Activated CD8-positive, alpha-beta memory T cell treated with anti-CD3 and anti-CD28 coated beads, Interleukin-2, amount 10 ng/mL, durations not matched to agents 7 days and 5 days (primary cell): ENCODE measurements at places on chromosomes 1 and 21.

DNA sequence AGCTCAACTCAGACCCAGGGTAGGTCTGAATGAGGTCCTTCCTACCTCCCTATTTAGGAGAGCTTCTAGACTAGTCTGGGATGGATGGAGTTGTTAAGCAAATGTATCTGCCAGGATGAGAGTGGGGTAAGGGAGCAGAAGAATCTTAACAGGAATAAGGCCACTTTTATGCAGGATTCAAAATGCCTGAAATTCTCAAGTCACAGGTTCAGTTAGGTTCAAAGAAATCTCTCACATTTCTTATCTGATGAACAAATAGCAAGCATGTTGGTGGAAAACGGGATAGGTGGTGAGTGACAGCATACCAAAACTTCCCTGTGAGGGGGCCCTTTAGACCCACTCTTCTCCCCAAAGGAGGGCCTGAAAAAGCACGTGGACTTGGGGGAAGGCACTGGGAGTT is 3.0 kb downstream of the SLAMF9 start:
- no peak for DNase-seq

- DNase-seq: no peak
Observed at GRCh38 chr1:185514311-185514710, 197.3 kb upstream of the IVNS1ABP start.

GRCh38 chr1:12658531-12659453 is 14.9 kb downstream of the AADACL4 start:
- peak; percentile 77 for DNase-seq

DNA sequence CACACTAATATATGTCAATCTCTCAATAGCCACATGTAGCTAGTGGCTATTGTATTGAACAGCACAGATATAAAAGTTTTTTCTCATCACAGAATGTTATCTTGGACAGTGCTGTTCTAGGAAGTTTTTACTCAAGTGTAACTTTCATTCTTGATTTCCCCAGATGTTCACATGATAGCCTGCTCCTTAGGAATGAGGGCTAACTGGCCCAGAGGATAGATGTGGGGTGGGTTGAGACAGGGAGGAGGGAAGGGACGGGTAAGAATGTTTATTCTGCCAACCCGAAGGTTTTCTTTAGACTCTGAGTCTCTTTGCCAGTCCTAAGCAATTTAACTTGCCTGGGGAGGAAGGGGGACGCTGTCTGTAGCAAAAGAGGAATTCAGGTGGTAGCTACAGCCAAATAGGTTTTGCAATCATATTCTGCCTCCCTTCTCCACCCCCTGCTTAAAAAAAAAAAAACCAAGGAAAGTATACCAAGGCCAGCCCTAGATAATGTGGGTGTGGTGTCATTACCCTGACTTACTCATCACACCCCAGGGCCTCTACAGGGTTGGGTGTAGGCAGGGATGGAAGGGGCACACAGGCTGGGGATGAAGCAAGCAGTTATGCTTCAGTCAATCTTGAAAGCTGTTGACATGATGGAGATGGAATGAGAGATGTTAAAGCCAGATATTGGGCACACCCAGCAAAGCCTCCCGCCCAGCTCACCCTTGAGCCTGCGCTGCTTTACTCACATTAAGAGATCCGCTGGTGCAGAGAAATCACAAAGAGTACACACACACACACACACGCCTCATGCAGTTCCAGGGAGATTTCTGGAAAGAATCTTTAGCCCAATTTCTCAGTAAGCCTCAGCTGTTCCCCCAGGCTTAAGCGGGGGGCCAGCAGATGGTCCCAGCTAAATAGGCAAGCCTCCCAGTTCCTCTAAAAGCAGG is 59.9 kb downstream of the PLXNA2 start:
- no peak for DNase-seq

- peak; percentile 39 for DNase-seq
Observed at GRCh38 chr1:109818271-109818987, 54.7 kb upstream of the EPS8L3 start.

DNA sequence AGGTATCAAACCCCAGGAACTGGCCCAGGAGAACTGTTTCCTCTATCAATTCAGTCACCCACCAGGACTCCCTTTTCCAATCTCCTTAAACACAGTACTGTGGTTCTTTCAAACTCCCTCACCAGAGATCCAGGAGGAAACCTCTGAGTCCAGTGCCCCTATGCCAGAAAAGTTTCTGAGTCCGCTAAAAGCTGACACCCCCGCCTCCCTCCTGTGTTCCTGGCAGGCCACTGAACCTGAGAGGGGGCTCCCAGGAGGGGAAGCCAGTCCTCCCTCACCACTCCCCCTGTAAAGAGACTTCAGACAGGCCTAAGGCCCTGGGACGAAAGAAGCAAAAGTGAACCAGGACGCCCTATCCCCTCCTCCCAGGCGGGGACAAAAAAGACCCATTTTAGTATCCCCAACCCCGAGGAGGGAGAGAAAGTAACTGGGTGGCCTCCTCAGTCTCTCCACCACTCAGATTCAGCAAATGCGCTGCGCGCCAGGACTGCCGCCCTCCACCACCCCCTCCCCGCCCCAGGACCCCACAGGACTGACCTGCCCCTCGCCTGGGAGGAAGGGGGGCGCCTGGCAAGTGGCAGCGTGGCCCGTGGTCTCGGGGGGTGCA is 624 bp downstream of the SLC41A1 start:
- peak; percentile 44 for DNase-seq

GRCh38 chr1:175887981-175888428 is 144.6 kb upstream of the TNR start:
- no peak for DNase-seq

GRCh38 chr21:44946254-44947041 is 6.6 kb downstream of the SLX9 start:
- no peak for DNase-seq

GRCh38 chr1:85289207-85289847 is 12.9 kb upstream of the BCL10 start:
- no peak for DNase-seq

DNA sequence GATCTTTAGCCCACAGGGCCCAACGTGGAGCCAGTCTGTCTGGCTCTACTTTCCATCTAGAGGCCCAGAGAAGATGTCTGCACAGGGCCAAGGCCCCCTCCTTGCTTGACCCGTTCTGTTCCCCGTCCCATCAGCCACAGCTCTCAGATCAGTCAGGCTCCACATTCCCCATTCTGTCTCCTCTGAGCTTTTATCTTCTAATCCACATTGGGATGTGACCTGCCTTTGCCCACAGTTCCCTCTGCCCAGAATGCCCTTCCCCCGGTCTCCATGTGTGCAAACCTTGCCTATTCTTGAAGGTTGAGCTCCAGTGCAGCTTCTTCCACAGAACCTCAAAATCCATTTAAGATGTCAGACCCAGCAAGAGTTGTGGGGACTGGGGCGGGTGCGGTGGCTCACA is 53.3 kb upstream of the WASF2 start:
- no peak for DNase-seq

DNA sequence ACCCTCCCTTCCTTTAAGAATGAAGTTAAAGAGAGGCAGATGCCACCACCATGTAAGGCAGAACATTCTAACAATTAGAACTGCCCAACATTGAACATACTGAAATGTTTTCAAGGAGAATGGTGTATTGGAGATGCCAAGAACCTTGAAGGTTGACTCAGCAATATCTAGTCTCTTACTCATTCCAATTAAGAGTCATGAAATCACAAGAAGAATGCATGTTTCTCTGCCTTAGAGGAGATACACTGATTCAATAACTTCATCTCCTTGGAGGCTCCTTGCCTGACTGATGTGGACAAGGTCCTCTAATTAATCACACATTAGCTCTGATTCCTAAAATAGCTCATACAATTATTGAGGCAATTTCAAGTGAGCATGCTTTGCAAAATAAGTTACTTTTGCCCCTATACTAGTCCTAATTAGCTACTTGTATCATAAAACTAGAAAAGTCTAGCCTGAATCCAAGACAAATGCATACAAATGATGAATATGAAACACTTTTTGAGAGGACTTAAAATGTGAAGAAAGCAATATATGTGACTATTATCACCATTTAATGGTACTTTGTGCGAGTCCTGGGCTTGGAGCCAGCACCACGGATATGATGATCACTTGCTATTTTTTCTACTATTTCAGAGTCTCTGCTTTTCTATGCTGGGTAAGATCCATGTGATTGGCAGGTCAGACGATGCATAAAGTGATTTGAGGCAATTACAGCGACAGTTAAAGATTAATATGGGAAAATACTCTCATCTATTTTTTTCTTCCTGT is 114.5 kb downstream of the DSCAM start:
- no peak for DNase-seq

- no peak for DNase-seq
Observed at GRCh38 chr1:44592208-44593145, 81.8 kb downstream of the TMEM53 start.

- no peak for DNase-seq
Observed at GRCh38 chr1:71049951-71050598, 2.5 kb upstream of the PTGER3 start.

GRCh38 chr1:31259746-31260145 is 20.1 kb upstream of the NKAIN1 start:
- DNase-seq: no peak

- DNase-seq: peak; percentile 30
Observed at GRCh38 chr1:110610696-110611286, 4.6 kb upstream of the KCNA2 start.

GRCh38 chr1:191498825-191499224 is 659.4 kb upstream of the RGS18 start:
- no peak for DNase-seq

DNA sequence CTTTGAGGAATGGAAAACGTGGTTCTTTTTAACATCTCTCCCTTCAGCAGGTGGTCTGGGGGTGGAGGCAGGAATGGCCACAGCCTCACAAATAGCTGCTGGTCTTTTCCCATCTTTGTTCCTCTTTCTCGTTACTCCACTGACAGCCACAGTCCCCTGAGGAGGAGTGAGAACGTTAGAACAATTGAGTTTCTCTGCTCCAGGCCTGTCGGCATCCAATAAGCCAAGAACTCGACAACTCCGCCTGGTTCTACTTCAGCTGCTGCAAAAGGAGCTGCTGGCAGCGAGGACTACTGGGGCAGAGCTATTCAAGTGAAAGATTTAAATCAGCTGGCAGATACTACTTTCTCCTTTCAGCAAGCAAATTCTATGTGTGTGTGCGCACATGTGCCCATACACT is 169.5 kb upstream of the GALNT2 start:
- no peak for DNase-seq

GRCh38 chr1:39258146-39258924 is 53.8 kb downstream of the MACF1 start:
- peak; percentile 70 for DNase-seq

- no peak for DNase-seq
Observed at GRCh38 chr1:223350361-223350908, 13.5 kb downstream of the SUSD4 start.

DNA sequence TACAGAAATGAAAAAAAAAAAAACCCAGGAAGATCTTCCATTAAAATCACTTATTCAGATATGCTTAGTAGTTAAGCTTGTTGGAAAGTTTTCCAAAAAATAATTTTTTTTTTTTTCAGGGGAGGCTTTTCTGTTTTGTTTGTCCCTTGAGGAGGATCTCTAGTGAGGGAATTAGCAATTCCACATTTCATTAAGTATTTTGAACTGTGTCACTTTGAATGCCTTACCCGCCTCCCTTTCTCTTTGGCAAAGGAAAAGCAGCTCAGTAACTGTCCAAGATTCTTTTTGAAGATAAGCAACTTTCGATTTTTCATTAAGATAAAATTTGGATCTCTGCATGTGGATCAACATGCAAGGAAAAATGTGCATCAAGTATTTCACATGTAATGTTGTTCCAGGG is 1.8 kb downstream of the NTNG1 start:
- DNase-seq: no peak

- no peak for DNase-seq
Observed at GRCh38 chr1:91487469-91487868, 13.2 kb upstream of the CDC7 start.
